NCI-H2107 (cell line): ENCODE measurements at places on chromosomes 4 and X.

DNA sequence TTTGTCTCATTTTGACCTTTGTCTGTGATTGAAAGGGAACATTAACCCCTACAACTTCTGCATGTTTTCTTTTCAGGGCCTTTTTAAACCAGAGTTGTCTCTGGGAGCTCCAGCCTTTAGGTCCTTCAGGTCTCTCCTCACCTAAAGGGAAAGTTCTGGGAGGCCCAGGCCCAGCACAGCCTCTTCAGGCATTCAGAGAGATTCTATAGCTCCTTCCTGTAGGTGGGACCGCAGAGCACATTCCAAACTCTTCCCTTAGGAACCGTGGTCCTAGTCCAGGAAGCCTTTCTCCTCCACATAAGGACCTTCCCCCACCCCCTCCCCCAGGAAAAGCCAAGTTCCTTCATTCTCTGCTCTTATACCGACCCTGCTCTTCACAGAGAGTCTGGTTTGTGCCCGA, 14.9 kb downstream of the NKX6-1 start:
- no peak for DNase-seq

DNA sequence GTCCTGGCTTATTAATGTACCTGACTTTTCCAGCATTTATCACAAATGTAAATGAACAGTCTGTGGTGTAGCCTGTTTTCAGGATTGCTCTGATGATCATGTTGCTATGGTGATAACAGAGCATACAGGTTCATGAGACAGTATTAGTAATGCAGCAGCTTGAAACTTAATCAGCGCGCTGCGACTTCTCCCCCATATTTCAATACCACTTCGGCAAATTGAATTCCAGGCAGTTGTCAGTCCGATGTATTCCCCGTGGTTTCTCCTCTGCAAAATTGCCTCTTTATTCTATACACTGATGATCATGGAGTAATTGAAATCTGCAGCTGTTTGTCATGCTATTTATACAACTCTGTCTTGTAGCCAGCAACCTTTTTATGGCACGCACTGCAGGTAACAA, 239.3 kb downstream of the C4orf33 start:
- no peak for DNase-seq

DNA sequence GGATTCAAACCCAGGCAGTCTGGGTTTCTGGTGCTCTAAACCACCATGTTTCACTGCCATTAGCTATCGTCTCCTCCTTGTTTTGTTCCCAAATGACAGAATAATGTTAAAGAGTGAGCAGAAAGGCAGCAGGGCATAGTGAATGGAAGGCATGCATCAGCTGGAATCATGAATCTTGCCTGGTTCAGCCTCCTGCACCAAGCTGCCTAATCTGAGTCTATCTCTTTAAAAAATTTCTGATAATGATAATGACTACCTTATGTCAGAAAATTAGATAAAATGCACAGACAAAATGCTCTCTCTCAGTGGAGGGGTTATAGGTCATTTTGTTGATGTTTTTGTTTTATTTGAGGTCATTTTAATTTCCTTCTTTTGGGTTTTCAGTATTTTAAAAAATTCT, 187.4 kb downstream of the RASL11B start:
- no peak for DNase-seq

- no peak for DNase-seq
Measured at GRCh38 chrX:16633754-16634153, 16.2 kb upstream of the S100G start.

DNA sequence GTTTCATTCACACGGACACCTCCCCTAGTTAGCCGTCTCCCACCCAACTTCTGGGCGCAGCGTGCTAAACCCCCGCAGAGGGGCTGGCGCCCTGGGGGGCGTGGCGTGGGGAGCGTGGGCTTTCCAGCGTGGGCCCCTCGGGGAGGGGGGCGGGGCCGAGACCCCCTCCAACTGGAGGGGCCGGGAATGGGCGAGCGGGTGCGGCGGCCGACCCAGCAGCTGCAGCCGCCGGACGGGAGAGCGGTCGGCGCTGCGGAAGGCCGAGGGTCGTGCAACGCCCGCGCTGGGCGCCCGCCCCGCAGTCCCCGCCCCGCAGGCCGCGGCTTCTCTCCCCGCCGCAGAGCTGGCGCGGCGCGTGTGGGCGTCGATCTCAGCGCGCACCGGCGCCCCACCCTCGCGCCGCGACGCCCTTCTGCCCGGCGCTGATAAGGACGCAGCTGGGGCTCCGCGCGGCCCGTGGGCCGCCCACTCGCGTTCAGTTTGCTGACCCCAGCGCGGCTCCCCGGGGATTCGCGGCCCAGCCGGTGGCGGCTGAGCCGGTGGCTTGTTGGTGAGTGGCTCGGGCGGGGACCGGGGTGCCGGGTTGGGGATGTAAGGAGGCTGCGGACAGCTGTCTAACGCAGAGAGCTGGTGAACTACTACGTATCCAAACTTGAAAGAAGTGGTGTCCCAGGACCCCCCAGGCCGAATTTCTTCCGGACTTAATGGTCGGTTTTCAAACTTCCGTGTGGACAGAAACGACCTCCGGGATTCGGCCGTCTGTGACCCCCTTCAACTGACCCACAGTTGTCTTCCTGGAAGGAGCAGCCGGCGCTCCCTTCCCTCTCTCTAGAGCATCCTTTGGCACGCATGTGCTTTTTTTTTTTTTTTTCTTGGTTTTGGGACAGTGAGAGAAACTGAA, 1.5 kb downstream of the FHDC1 start:
- DNase-seq, result no peak

DNA sequence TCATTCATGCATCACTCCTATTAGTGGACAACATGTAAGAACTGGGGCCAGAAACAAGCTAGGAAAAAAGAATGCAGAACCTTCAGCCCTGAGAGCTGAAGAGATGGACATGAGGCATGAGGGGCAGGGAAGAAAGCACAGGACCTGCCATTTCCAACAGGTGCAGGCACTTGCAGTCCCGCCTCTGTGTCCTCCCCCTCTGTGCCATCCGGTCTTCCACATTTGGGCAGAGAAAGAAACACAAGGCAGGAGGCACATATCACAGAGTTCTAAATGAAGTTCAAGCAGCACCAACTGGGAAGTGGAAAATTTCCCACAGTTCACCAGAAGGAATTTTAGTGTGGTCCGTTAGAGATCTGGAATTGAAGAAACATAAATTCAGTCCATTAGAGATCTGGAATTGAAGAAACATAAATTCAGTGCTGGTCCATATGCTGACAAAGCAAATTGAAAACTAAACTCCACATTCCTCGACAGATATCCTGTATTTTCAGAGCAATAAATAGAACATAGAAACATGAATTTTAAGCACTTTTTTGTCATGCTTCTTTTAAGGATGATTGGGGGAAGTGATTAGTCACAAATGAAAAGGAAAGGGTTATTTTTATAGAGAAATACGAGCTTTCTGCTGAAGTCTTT, 57.2 kb upstream of the DAPP1 start:
- DNase-seq, result no peak

DNA sequence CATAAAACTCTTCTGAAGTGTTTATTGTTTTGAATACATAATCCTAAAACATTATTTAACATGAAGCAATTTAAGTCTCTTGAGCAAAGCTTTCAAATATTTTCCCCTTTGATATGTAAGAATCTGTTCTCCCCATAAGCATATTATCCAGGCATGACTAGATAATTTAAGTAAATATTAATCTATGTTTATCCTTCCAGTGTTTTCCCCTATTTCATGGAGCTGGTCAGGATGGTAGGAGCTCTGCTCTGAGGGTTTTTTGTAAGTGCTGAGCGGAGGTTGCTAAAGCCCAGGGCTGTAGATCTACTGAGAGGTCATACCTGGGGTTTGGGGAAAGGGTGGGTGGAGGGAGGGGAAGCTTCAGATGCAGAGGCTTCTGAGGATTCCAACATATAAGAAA, 258.9 kb upstream of the SFRP2 start:
- no peak for DNase-seq

GRCh38 chr4:109969087-109969486, 56.4 kb downstream of the EGF start:
- DNase-seq, result no peak

DNA sequence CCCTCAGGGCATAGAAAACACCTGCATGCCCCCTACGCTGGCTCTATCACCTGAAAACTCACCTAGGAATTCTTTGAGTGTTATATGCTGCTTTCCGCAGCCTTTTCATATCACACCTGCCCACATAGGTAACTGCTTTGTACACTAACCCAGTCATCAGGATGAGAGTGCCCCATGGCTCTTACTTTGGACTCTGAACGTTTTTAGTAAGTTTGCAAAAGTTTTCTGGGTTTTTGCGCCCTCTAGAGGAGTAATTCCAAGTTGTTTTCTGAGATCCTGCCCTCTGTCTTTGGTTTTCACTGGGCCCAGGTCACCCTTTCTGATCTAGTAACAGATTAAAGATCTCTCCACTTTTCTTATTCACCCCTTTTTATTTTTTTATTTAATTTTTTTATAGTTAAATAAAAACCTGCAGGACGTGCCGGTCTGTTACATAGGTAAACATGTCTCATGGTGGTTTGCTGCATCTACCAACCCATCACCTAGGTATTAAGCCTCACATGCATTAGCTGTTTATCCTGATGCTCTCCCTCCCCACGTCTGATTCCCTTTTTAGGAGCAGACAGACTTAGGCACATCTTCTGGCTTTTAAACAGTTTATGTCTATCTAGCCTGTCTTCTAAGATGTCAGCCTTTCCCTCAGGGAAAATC, 139.2 kb downstream of the NWD2 start:
- no peak for DNase-seq

GRCh38 chr4:132334081-132334480, 815.0 kb upstream of the PCDH10 start:
- DNase-seq, result no peak

GRCh38 chrX:13162772-13163410, 118.5 kb upstream of the FAM9C start:
- no peak for DNase-seq

DNA sequence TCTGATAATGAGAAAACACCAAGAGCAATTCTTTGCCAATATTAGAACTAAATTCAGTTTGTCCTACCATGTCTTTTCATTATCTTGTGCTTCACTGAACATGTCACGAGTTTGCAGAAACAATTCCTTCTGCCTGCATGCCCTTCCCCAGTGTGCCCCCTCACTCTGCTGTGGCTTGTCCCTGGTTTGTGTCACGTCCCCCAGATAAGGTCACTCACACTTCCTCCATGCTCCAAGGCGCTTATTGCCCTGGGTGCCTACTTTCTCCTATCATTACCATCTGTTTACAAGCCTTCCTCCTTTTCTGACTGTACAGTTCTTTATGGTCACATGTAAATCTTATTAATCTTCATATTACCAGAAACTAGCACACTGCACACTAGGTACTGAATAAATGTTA, 394.1 kb downstream of the KCNIP4 start:
- DNase-seq, result no peak

DNA sequence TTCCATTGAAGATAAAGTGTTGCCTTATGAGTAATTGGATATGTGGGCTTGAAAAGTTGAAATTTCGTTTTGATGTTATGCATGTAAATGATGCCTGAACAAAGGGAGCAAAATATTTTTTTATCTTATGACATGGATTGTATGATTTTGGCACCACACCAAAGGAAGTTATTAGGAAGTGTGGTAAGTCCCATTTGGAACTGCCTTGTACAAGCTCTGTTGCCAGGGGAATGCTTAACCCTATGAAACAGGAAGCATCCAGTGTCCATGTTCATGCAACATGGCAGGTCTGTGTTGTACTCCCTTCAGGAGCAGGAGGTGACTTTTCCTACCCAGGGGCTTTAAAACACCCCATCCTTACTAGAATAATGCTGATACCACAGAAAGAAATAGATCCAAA, 13.2 kb downstream of the SMPX start:
- no peak for DNase-seq

- DNase-seq, result no peak
Measured at GRCh38 chrX:11881485-11882170, 123.6 kb downstream of the MSL3 start.

GRCh38 chrX:17743913-17744312, 6.6 kb downstream of the SCML1 start:
- DNase-seq, result no peak

DNA sequence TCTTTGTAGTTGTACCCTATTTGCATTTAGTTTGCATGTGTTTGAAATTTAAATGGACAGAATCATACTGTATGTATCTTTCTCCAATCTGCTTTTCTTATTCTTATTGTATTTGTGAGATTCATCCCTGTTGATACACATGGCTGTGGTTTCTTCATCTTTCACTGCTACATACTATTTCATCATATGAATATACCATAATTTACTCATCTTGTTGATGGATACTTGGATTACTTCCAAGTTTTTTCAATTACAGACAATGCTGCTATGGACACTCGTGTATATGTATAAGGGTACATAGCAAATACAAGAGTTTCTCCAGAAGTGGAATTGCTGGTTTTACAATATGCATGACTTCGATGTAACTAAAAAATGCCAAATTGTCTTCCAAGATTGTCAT, 11.8 kb upstream of the KLHL8 start:
- no peak for DNase-seq

DNA sequence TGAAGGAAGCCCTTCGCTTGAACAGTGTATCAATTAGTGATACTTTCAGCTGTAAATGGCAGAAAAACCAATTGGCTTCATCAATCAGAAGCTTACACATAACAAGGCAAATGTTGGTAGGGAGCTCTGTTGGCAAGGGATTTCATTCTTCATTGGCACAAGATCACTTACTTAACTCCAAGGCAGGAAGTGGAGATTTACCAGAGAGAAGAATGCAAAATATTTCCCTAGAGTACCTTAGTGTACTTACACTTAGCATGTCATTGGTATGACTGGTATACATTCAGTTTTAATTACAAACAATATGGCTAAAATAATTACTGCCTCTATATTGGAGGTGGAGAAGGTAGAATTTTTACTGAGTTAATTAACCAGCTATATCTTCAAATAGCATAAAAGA, 545.0 kb downstream of the GABRG1 start:
- DNase-seq, result no peak

GRCh38 chr4:78018271-78019049, 38.7 kb upstream of the FRAS1 start:
- no peak for DNase-seq

GRCh38 chr4:26823583-26823982, 37.1 kb upstream of the STIM2 start:
- DNase-seq, result no peak

DNA sequence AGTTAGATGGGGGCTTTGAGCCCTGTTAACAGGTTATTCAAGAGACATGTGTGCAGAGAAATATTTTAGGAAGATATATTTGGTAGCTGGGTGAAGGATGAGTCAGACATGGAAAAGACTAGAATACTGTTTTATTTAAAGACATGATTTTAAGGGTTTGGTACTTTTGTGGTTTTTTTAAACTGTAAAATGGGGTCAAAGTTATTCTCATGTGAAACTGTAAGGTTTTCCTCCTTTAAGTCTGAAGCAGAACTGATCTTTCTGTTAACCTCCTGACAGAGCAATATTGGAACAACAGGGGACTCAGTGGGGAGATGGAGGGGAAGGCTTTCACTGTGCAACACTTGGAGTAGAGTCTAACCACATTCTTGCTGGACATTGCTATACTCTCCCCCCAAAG, 112.4 kb upstream of the LSM6 start:
- DNase-seq, result no peak
